ENCODE measurements at places on chromosomes 1 and 21.

GRCh38 chr1:162384601-162385279 lies 3.2 kb downstream of the C1orf226 start:
- DNase-seq, result no peak

- DNase-seq, result no peak
Measured at GRCh38 chr1:74937176-74937575, 197.0 kb upstream of the LHX8 start.

GRCh38 chr21:36127977-36128376 lies 6.9 kb upstream of the CBR3 start:
- DNase-seq, result no peak

DNA sequence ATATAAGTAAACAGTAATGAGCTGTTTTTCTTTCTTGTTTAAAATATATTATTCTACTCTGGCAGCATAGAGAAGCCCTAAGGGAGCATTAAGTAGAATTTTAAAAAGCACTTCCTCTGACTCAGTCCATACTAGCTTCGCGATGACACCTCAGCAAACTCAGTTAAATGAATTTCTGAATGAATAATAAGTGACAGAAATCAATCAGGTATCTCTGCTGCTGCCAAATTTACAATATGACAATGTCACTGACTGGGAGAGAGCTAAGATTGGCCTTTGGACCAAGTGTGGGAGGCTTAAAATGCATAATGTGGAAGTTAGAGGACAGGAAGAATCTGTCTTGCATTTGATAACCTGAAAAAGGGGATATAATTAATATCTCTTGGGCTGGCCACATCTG lies 296.1 kb downstream of the HHIPL2 start:
- DNase-seq, result no peak

DNA sequence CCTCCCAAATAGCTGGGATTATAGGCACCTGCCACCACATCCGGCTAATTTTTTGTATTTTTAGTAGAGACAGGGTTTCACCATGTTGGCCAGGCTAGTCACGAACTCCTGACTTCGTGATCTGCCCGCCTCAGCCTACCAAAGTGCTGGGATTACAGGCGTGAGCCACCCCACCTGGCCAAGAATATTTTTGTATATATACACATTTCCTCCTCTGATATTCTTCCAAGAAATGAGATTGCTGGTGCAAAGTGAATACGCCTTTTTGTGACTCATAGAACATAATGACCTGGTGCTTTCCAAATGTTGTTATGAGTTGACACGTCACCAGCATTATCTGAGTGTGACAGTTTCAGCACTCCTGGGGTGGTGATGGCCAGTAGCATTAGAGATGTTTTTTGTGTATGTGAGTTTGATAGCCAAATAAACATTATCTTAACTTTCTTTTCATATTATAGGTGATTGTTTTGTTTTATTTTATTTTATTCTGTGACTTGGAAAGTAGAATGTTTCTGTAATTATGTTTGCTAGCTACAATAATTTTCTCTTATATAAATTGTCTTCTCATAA lies 54.9 kb downstream of the KCNK1 start:
- no peak for DNase-seq

- no peak for DNase-seq
Measured at GRCh38 chr1:32893198-32894018, 7.1 kb downstream of the HPCA start.

DNA sequence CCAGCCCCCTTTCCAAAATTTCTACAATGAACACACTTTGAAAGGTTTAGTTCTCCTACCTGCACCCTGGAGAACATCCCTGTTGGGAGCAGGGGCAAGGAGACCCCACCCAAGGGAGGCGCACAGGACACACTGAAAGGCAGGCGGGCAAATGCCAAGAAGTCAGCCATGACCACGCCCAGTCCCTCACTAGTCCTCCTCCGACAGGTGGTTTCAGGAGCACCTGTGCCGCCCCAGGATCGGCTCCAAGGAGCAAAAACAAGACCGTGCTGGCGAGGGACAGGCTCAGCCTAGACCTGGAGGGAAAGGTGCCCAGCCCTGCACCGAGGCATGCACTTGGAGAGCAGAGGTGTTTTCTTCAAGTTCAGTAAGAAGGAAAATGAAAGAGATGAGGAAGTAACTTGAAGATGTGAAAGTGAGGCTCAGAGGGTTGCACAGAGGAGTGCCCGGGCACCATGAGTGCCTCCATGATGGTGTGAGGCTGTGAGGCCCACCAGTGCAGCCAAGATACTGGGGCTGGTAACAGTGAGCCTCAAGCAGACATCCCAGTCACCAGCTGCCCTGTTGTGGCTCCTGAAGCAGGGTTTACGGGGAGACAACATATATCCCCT lies 19.6 kb upstream of the NADK start:
- no peak for DNase-seq

DNA sequence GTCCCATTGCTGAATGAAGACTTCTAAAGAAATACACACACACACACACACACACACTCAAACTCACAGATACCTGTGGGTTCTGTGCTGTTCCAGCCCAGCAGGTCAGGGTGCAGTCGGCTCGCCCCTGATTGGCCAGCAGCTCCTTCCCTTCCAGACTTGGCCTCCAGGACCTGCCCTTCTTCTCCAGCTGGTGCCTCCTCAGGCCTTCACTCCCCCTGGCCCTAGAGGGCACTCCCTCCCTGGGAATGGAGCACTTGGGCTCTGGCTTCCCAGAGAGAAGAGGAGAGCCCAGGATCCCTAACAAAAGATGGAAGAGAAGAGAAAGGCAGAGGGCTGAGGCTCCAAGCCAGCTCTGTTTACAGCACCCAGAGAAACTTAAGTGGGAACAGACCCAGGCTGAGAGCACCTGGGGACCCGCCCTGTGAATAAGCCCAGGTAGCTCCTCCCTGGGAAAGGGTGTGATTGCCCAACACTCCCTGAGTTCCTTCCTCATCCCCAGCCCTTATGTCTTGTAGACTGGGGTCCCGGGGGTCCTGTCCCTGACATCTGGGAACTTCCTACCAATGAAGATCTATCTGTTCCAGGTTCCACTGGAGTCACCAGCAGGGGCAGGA lies at the start of gene PGLYRP3:
TSS of gene PGLYRP3 (minus strand) at position 383 of the 617 bp plus-strand sequence. CDS start 2,287 bp downstream, outside the sequence.
- no peak for DNase-seq

DNA sequence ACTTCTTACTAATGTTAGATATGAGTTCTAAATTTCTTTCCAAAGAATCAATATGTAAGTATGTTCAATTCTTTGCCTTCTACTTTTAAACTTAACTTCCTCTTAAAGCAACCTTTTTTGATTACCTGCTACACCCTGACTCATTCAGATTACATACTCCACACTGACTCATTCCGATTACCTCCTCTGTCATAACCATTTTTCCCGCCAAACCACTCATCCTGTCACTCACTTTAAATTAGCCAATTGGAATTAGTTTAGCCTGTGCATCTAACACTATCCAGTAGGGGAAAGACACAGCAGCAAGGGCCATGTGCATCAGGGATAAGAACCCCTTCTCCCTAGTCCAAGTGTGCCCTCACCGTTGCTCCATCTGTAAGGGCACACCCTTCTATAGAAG lies 815.5 kb downstream of the BRINP3 start:
- DNase-seq, result no peak

DNA sequence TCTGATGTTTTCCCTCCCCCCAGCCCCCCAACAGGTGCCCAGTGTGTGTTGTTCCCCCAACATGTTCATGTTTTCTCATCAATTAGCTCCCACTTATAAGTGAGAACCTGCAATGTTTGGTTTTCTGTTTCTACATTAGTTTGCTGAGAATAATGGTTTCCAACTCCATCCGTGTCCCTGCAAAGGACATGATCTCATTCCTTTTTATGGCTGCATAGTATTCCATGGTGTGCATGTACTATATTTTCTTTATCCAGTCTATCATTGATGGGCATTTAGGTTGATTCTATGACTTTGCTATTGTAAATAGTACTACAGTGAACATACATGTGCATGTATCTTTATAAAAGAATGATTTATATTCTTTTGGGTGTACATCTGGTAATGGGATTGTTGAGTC lies 24.6 kb downstream of the ZNF678 start:
- no peak for DNase-seq

GRCh38 chr1:1307261-1307922 lies 338 bp downstream of the ACAP3 start:
- no peak for DNase-seq

DNA sequence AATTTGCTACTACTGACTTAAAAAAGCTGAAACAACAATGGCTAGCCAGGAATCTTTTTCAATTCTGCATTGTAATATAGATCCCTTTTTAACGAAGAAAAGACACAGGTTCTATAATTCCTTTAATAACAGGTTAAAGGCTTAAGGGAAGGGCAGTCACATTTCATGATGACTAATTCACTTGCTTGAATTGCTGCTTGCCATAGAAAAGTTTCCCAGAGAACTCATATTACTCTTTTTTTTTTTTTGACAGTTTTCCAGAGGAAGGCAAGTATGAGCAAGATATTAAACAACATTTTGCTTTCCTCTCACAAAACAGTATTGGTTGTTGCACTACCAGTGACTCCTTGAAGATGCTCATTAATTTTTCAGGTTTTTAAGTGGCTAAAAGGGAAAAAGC lies 60.9 kb downstream of the IL23R start:
- DNase-seq, result no peak

- DNase-seq, result no peak
Measured at GRCh38 chr21:26758083-26758880, 86.9 kb downstream of the ADAMTS1 start.

GRCh38 chr1:158153179-158153578 lies 27.5 kb upstream of the CD1D start:
- no peak for DNase-seq

DNA sequence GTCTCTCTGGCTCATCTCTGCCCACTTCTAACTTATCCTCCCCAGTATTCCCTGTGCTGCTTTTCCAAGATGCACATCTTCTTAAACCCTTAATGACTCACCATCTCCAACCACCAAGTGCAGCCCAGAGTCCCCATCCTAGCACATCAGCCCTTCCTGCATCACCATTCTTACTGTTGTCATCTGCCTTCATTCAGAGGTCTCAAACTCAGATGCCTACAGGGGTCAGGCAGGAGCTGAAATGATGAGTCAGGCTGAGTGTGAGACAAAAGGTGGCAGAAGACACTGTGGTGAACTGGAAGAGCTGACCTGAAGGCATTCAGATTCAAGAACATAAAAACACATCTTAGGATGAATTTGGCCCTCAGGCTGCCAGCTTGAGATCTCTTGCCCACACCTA lies 34.6 kb downstream of the OLFML2B start:
- DNase-seq, result no peak

DNA sequence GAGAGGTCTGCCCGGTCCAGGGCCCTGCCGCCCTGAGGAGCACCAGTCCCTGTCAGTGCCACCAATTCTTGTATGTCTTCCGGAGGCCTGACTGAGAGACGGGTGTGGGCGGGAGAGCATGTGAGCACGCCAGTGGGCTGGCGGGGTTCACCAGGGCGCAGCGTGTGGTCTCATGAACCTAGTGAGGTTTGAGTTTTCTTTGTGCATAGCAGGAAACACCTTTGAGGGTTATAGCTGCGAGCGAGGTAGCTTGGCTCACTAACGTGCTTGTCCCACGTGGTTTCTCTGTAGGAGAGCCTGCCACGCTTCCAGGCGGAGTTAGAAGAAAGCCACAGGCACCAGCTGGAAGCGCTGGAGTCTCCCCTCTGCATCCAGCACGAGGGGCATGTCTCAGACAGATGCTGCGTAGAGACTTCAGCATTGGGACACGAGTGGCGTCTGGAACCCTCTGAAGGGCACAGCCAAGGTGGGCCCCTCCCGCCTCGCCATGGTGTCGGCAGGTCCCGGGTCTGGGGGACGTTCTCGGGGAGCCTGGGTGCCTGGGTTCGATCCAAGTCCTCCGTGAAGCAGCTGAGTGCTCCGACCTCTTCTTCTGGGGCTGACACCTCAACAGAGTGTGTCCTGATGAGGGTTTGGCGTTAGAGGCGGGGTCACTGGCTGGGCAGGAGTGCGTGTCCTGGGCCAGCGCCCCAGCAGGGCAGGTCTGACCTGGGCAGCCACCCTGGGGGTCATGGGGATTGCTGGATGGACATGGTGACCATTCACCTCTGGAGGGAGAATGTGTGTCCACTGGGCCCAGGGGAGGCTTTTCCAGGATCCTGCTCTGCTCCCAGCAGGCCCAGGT lies 31.4 kb downstream of the PCNT start:
- DNase-seq, result no peak

- DNase-seq, result peak; percentile 49
Measured at GRCh38 chr1:236795757-236796667, 920 bp downstream of the MTR start.

GRCh38 chr1:11417162-11417561 lies 61.8 kb upstream of the DISP3 start:
- DNase-seq, result no peak

GRCh38 chr1:229880271-229881170 lies 186.5 kb upstream of the GALNT2 start:
- DNase-seq, result no peak

All from activated CD4-positive, alpha-beta T cell treated with anti-CD3 and anti-CD28 coated beads, Interleukin-2, amount 50 U/mL, for 24 hours (primary cell).